ENCODE measurements at places on chromosomes 1 and 21.

- DNase-seq, result no peak
Measured at GRCh38 chr21:42215942-42216725, 2.8 kb upstream of the ABCG1 start.

DNA sequence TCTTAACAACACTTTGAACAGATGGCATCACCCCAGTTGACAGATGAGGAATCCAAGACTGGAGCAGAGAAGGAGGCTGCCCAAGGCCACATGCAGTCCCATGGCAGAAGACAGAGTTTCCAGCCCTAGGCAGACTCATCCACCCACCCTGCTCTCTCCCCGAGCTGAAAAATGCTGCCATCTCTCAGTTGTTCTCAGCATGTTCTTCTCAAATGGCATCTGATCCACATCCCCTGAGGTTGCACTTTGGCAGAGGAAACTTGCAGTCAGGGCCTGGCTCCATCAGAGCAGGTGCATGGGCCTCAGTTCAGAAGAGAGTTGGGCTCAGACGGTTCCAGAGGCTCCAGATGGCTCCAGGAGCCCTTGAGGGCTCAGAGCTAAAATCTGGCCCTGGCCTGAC, 709.4 kb downstream of the MATN1 start:
- DNase-seq, result no peak

DNA sequence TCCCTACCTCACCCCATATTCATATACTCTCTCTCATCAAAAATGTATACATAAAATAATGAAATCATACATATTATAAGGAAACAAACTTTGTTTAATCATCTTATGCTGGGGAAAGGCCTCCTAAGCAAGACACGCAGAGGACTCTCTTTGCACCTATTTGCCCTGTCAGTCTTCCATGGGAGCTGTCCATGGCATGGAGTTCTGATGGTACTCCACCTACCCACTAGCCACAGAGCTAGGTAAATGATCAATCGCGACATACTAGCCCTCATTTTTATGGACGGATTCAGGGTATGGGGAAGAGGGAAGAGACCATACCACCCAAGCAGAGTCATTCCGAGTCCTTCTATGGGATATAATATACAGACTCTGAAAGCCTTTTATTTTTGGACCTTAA, 131.0 kb downstream of the CSMD2 start:
- DNase-seq, result no peak

- no peak for DNase-seq
Measured at GRCh38 chr1:76998582-76999223, 131.4 kb downstream of the ST6GALNAC5 start.

DNA sequence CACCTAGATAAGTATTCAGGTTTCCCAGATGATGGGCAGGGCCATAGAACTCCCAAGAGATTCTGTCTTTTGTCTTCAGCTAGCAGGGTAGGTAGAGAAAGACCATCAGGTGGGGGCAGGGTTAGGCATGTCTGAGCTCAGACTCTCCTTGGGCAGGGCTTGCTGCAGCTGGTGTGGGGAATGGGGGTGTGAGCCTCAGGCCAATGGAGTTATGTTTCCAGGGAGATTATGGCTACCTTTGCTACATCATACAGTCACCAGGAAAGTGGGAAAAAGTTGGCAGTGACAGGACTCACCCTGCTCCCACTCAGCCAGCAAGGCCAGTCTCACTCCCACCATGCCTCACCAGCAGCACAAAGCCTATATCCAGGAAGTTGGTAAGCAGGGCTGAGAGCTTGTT, 77.8 kb downstream of the DRAM2 start:
- no peak for DNase-seq

- no peak for DNase-seq
Measured at GRCh38 chr1:22969304-22969709, 3.4 kb downstream of the LACTBL1 start.

GRCh38 chr21:28442624-28443023, 550.1 kb downstream of the LTN1 start:
- no peak for DNase-seq

GRCh38 chr1:222057162-222057561, 315.3 kb upstream of the DUSP10 start:
- DNase-seq, result no peak

DNA sequence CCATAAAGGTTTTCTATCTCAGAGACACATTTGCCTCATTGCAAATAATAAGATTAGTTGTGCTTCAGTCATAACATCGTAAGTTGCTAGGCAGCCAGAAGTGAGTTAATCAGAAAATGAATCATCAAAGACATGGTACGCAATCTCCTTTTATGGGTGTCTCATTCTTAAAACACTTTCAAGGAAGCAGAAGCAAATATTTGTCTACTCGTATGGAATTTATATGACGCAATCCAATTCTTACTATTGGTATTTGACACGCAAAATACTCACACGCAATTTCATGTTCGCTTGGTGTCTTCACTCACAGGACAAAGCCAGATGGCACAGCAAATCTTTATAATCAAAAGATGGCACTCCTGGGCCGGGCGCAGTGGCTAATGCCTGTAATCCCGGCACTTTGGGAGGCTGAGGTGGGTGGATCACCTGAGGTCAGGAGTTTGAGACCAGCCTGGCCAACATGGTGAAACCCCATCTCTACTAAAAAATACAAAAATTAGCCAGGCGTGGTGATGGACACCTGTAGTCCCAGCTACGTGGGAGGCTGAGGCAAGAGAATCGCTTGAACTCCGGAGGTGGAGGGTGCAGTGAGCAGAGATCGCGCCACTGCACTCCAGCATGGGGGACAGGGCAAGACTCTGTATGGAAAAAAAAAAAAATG, 56.4 kb downstream of the HLCS start:
- no peak for DNase-seq
